ENCODE measurements at places on chromosomes 12 and 14.
A peak's percentile ranks its signal among the peaks of the same experiment; 100 is the strongest.

DNA sequence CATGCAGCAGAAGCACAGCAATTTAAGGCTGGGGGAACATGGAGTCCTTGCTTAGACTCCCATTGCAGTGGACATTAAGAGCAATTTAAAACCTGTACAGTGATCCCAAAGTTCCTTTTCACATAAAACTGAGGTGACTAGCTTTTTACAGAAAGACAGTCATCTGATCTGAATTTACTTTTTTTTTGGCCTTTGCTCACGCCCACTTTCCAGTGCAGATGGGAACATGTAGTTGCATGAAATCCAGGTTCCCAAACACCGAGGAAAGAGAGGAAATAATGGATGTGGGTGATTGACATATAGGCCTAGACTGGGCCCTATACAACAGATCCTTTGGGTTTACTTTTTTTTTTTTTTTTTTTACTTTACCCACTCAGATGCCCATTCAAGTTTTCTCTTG, 126.4 kb upstream of the PTPRB start:
- no peak for DNase-seq

GRCh38 chr12:5374713-5375112, 57.2 kb upstream of the NTF3 start:
- DNase-seq = no peak

GRCh38 chr12:76697849-76698248, 66.1 kb upstream of the ZDHHC17 start:
- no peak for DNase-seq

DNA sequence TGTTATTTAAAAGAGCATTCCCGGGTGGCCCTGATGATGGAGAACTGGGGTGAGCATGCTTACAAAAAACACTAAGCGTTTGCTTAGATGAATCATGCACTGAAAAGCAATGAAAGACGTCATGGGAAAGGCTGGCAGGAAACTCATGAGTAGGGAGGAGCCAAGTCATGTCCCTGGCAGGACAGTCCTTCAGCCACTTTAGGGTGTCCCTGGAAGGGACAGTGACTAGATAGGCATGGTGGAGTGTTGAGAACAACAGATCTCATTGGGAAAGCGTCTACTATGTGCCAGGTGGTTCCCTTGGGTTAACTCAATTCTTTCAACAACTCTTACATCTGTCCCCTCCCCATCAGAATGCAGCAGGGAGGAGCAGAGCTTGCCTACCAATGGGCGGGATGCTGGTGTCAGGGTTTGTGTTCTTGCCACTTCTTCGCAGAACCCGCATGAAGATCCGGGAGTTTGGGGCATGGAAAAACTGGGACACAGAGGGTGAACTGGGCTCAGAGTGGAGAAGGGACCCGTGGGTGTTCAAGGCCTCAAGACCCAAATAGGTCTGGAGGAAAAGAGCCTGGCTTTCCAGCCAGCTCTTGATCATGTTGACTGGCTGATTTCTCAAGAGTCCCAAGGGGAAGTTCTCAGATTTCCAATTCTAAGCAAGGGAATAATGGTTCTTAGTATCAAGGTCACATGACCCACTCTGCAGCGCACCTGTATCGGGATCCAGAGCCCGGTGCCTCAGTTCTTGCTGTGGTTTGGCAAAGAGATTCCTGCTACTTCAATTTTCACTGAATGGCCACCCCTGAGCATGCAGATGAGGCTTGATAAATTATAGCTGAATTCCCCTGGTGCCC, 653.9 kb upstream of the TBX3 start:
- peak; percentile 55 for DNase-seq

DNA sequence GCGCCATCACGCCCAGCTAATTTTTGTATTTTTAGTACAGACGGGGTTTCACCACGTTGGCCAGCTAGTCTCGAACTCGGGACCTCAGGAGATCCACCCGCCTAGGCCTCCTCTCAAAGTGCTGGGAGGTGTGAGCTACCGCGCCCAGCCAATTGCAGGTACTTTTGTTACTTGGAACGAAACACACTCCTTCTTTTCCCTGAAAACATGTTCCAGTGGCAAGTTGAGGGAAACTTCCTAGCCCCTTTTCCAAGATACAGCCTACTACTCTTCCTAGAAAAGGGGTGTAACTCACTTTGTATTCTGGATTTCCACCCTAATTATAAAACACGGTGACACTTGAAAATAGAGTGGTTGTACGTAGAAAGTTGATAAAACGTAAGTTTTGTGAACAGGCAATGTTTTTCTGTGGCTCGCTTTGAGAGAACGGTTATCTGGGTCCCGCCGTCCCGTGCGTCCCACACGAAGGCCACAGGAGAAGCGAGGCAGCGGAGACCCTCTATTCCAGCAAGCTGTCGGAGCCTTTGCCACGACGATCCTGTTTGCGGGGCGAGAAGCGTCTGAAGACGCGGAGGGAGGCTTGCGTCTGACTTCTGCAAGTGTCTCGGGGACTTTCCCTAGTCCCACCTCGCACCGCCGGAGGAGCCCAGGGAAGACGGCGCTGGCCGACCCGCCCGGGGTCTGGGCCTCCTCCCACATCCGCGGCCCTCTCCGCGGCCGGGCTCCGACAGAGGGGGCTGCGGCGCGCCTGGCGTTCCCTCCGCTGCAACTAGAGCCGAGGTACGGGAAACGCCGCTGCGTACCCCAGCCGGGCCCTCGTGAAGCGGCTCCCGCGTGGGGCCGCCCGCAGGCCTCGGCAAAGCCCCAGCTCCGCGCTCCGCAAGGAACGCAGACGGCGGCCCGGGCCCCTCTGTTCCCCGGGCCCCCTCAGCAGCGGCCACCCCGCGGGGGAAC, 745 bp downstream of the CDCA4 start:
- DNase-seq = no peak

DNA sequence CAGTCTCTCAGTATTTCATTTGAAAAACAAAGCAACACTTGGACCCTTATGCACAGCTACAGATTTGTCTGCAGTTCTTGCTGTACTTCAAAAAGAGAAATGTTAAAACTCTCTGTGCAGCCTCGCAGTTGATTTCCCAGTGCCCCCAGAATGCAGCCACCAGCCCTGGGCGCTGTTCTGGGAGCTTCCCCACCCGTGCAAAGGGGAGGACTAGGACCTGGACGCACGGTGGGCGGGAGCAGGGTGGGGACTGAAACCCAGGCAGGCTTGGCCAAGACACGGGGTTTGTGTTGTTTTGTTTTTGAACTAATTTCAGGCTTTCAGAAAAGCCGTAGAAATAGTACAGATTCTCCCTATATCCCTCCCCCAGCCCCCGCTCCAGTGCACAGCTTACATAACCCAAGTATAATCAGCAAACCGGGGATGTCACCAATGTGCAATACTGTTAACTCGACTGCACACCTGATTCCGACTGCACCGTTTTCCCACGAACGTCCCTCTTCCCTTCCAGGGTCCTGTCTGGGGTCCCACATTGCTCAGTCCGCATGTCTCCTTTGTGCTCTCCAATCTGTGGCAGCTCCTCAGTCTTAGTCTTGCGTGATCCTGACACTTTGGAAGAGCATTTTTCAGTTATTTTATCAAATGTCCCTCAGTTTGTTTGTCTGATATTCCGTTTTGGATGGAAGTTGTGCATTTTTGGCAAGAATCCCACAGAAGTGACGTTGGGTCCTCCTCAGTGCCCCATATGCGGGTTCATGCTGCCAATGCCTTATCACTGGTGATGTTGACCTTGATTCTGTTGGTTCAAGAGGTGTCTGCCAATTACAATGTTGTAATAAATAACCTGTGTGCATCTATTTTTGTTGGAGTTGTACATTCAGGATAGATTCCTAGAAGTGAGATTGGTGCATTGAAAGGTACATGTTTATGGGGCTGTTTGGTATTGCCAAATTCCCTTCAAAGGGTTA, 95.9 kb downstream of the SETD3 start:
- DNase-seq = no peak

DNA sequence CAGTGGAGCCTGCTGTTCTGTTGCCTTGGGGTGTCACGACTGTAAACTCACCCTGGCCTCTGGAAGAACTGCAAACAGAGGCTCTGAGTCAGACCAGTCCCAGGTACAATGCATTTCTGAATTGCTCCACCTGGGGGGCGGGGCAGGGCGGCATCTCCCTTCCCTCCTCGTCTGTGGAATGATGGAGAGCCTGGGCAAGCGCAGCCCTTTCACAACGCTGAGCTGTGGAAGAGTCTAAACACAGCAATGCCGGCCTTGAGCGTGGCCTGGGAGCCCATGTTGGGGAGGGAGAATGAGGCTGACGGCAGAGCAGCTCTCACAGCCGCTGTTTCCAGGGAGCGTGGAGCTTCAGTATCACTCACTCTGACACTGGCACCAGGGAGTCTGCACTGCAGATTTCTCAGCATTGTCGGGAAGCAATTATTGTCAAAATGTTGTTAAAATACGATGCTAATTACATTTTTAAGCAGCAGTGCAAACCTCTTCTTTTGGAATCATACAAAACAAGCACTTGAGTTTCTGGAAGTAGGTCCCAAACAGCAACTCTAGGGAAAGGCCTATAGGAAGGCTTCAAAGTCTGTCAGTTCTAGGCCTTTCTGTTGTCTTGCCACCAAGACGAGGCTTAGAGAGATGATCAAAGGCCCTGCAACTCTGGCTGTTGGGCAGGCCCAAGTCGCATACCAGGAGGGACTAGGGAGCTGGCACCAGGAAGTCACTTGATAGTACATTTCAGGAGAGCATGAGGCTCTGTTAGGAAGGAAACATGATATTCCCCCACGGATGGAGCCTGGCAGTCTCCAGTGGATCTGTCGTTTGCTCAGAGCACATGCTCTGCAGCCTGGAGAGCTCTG, 244.0 kb upstream of the FKBP4 start:
- peak; percentile 16 for DNase-seq

DNA sequence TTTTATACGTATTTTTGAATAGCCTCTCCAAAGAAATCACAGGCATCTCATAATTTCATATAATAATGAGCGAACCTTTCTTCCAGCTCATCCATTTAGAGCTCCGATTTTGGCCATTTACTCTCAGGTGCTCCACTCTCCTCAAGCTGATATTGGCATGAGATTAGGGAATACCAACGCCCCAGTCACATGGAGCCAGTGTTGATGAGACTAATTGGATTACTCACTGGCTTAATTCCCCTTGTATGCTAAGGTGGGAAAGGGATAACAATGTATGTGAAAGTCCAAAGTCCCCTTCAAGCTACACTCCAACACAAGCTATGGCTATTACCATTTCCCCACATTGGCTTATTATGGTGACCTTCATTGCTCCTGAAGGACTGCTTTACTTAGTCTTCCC, 76.6 kb upstream of the NAV3 start:
- no peak for DNase-seq

DNA sequence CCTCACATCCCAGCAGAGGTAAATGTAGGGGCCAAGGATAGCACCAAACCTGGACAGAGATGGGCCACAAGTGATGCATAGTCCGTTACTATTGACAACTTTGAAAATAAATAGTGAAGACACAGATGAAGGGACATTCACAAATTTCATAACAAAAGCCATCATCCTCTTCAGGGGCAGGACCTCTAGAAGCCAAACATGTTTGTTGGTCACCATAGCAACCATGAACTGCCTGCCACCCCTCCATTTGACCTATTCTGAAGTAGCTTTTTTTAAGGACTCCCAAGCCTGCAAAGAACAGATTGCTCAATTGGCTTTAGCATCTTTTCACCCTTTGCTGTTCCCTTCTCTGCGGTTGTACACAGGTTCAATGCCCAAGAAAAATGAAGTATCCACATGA, 35.7 kb upstream of the MDM1 start:
- DNase-seq = no peak

GRCh38 chr12:73361156-73361863, 1089.1 kb downstream of the TRHDE start:
- DNase-seq = no peak

- no peak for DNase-seq
Observed at GRCh38 chr12:52871291-52872039, 22.7 kb upstream of the KRT78 start.

DNA sequence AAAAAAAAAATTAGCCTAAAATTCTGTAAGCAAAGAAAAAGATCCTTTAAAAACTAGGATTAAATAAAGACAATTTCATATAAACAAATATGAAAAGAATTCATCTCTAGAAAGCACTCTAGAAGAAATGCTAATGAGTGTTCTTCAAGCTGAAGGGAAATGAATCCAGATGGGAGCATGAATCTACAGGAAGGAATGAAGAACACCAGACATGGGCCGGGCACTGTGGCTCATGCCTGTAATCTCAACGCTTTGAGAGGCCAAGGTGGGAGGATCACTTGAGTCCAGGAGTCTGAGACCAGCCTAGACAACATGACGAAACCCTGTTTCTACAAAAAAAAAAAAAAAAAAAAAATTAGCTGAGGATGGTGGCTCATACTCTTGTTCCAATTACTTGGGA, 297.2 kb downstream of the FBXL14 start:
- DNase-seq = no peak
